GM13977 (cell line): ENCODE measurements at places on chromosomes 3 and 15.

DNA sequence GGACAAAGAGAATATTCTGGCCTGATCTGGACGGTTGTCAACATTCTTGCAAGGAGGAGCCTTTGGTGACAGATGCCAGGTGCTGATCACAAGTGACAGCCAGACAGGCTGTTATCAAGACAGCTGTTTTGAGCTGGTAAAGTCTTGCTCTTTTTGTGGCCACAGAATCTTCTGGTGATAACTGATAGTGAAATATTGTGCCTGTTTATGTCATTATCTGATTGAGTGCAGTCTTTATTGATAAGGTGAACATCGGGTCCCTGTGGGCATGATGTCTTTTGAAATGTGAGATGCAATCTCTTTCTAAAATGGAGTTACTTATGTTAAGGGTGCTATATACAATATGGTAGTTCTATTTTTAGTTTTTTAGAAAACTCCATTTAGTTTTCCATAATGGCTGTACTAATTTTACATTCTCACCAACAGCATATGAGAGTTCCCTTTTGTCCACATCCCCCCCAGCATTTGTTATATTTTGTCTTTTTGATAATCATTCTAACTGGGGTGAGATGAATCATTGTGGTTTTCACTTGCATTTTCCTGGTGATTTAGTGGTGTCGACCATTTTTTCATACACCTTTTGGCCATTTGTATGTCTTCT lies 10.7 kb downstream of the CEP63 start:
- no peak for DNase-seq

DNA sequence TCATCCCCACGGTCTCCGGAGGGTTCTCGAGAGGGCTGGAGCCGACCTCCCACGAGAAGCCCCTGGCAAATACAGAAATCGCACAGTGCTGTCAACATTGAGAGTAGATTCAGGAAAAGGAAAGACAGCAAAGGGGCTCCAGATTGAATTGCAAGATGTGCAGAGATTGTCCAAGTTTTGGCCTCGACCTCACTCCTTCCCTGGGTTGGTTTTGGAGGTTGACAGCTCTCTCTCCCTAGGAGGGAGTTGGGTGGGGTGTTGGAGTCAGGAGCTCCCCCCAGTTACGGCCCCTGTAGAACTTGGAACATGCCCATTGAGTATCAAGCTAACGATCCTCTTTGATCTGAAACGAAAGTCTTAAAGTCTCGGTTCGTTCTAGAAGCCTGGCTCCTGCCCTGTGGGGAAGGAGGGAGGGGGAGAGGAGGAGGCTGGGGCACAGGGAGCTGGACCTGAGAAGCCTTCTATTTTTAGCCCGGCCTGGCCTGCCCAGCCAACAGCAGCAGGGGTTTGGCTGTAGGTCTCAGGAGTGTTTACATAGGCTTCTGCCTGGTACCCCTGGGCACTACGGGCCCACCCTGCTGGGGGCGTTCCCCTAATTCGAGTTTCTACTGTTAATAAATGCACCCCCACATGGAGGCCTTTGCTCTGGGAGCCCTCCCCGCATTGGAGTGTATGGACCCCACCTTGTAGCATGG lies 672 bp upstream of the KY start:
- DNase-seq = no peak

DNA sequence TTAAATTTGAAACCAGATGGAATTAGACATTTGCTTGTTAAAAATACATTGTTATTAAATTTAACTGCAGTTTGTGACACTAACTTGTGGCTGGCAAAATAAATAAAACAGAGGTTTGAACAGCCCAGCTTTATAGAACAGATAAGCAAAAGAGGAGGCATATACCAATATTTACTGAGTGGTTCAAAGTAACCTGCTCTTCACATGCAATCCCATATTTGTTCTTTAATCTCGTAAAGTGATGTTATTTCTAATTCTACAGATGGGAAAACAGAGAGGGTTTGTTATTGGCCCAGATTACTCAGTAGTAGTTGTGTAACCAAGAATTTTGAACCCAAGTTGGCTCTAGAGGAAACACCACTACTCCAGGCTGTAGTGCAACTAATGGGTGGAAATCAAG lies 37.6 kb downstream of the WNT5A start:
- no peak for DNase-seq

GRCh38 chr15:71463156-71463665 lies 347.1 kb upstream of the NR2E3 start:
- DNase-seq = no peak
